ENCODE measurements at places on chromosomes 3 and 15. TPM values are rescaled to one million over a fixed set of nuclear protein-coding genes. Genes with fewer than 3 reads are reported as not detected.

Gene ZCWPW2
- 2.3 TPM for total RNA-seq

Gene TM6SF1
- 8.5 TPM for total RNA-seq

Gene RBP2
- total RNA-seq = 1.3 TPM

Gene DNAH12
- total RNA-seq = 0.33 TPM

Gene VWA5B2
- total RNA-seq = 0.16 TPM
